ENCODE measurements at places on chromosomes 5 and 9.

DNA sequence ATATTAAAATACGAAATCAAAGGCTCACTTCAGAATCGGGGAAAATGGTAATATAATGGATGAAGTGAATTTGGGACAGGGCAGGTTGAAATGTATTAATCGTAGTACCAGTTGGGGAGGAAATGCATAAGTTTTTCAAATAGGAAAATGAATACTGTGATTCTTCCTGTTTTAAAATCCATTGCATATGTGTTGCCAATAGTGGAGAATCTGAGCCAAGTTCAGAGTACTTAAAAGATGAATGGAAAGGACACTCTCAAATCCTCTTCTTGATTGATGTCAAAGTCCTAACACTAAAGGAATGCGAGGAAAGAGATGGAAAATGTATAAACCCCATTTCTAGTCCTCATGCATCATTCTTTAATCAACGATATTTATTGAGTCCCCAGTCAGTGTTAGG is 160.9 kb upstream of the CCNG1 start:
- DNase-seq, result no peak

DNA sequence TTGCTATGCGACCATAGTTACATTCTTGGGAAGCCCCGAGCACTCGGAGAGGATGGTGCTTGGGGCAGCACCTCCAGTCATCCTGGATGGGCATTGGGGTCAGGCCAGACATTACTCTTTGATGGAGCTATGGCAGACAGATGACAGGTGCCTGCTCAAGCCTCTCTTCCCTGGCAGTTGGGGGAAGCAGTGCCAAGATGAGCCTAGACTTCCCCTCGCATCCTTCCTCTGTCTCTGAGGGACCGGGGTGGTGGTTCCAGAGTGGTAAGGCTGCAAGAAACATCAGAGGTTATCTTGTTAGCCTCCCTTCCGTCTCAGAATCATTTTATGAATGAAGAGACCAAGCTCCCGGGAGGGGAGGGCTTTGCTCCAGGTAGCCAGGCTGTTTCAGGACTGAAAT is 2.8 kb upstream of the HMCN2 start:
- DNase-seq, result no peak

DNA sequence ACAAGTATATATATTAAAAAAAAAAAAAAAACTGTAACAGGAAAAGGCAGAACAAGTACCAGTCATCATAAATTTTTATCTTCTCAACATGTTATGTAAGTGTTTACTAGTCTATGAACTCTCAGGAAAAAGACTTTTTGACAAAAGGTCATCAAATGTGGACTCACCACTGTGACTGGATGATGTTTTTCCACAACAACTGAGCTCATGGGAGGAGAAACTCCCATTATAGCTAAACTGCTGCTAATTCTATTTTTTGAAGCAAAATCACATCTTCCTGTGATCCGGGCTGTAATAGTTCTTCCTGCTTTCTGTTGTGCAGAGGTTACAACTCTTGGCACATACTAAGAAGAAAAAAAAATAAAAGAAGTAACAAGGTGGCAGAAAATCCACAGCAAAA is 39.6 kb downstream of the POC5 start:
- no peak for DNase-seq

GRCh38 chr5:74864823-74865222 is 1.4 kb downstream of the FAM169A start:
- no peak for DNase-seq

GRCh38 chr5:172347496-172348052 is 64.0 kb upstream of the UBTD2 start:
- DNase-seq, result no peak

- no peak for DNase-seq
These were observed 5.3 kb downstream of the SLC4A9 start for GRCh38 chr5:140365282-140365681.

DNA sequence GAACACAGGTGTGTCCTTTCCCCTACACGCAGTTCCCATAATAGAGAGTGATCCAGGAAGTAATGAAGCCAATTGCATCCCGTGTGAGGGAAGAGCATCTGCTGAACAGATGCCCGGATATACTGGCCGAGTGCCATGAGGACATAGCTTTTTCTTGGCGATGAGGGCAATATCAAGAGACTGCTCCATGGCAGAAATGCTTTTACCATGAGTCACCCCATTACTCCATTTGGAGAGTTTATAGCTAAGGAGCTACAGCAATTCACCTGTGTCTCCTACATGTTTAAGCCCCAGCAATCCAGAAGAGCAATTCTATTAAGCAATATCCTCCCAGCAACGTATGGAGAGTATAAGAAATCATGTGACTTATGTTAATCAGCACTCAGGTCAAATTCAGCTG is 222.0 kb upstream of the KLF4 start:
- DNase-seq, result no peak

GRCh38 chr9:113187929-113188595 is 33.0 kb downstream of the FKBP15 start:
- DNase-seq, result no peak

DNA sequence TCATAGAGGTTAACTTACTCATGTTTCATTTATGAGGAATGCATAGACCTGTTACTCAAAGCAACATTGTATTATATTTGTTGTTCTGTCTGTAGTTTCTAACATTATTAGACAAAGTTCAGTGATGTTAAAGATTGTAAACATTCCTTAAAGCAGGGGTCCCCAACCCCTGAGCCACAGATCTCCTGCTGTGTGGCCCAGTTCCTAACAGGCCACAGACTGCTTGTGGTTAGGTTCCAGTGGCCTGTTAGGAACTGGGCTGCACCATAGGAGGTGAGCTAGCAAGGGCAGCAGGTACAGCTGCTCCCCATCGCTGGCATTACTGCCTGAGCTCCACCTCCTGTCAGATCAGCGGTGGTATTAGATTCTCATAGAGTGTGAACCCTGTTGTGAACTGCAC is 181.1 kb downstream of the KDM4C start:
- DNase-seq, result no peak

GRCh38 chr9:129675620-129676019 is 10.2 kb downstream of the PRRX2 start:
- DNase-seq, result no peak

DNA sequence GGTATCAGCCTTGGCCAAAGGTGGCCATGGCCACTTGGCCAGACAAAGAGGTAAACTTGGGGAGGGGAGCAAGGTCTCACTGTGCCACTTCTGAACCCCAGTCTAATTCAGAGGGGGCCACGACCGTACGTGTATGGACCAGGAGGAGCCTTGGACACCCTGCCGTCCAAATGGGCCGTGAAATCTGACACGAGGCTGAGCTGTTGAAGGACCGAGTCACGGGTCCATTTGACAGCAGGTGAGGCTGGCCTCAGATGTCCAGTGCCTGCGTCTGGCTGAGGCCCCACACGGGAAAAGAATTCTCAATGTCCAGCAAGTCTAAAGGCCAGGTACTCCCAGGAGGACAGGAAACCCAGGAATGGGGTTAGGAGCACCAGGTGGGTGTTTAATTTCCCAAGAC is 17.7 kb downstream of the CMBL start:
- no peak for DNase-seq

DNA sequence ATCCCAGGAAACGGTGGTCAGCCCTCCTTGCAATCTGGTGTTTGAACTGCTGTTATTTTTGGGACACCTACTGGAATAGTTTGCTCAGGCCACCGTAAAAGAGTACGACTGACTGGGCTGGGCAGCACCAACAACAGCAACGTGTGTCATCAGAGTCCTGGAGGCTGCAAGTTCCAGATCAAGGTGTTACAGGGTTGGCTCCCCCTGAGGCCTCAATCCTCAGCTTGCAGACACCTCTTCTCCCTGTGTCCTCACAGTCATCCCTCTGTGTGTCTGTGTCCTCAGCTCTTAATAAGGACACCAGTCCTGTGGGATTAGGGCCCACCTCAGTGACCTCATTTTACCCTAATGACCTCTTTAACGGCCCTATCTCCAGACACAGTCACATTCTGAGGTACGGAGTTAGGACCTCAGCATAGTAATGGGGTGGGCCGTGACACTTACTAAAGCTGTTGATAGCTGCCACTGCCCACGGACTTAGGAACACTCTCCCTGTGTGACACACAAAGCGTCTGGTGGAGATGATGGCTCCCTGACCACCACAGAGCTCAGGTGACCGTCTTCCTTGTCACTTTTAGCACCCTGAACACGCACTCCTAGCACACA is 16.8 kb downstream of the GLT6D1 start:
- DNase-seq, result no peak

DNA sequence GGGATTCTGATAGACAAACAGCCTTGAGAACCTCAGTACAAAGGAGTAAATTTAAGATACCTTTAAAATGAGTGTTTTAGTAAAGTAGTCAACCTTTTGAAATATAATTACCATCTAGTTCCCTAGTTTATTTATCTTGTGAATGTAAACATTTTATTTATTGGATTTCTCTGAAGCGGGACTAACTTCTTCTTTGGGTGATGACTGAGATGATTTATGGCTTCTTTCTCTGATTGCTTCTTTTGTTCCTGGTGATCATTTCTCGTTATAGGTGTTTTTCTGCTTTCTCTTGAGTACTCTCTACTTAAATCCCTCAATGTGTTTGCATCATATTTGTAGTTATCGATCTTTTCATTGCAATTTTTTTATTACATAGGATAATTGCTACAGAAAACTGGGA is 33.2 kb downstream of the PRDM6 start:
- DNase-seq, result no peak

- DNase-seq, result no peak
These were observed 14.0 kb upstream of the GPR151 start for GRCh38 chr5:146529984-146530383.

DNA sequence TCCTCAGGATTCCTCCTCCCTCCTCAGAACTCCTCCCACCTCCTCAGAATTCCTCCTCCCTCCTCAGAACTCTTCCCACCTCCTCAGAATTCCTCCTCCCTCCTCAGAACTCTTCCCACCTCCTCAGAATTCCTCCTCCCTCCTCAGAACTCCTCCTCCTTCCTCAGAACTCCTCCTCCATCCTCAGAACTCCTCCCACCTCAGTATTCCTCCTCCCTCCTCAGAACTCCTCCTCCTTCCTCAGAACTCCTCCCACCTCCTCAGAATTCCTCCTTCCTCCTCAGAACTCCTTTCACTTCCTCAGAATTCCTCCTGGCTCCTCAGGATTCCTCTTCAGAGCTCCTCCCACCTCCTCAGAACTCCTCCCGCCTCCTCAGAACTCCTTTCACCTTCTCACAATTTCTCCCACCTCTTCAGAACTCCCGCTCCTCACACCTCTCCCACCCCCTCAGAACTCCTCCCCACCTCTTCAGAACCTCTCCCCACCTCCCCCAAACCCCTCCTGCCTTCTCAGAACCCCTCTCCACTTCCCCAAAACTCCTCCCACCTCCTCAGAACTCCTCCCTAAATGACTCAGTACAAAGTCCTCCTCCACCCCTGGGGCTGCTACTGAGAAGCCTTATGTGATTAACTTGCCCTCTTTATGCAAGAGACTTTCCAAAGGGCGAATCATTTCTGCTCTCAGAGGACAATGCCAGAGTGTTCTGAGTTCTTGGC is 23.2 kb downstream of the SLC46A2 start:
- no peak for DNase-seq

- no peak for DNase-seq
These were observed 116.9 kb downstream of the NPR3 start for GRCh38 chr5:32827981-32828380.

- no peak for DNase-seq
These were observed 8.4 kb upstream of the MXD3 start for GRCh38 chr5:177319913-177320588.

- no peak for DNase-seq
These were observed 35.5 kb downstream of the OR2Y1 start for GRCh38 chr5:180704362-180704761.

DNA sequence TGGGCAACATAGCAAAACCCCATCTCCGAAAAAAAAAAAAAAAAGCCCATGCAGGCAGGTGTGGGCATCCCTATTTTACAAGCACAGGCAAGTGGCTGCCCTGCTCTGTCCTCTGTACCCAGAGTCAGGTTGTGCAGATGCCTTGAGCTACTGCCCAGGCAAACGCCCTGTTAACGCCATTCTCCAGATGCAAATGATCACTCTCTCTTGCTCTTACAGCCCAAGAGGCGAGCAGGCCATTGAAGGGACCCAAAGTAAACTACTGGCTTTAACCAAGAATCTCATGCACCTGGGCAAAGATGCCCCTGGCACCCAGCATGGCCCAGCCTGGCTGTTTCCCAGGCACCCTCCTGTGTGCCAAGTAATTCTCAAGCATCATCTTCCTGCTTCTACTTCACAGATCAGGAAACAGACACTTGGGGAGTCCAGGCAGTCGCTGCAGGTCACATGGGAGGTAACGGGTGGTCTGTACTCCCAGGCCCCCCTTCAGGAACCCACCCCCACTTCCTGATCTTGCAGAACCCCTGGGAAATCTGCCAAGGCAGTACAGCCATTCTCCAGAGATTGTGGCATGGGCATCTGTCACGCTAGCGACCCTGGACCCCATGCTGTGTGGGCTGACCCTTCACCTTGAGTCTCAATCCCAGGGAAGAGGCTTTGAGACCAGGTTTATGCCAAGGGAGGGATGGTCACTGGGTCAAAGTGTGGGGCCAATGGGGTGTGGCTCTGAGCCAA is 14.2 kb downstream of the EEIG1 start:
- no peak for DNase-seq

- DNase-seq, result no peak
These were observed 1.6 kb downstream of the HTR1A start for GRCh38 chr5:63960646-63961045.

GRCh38 chr5:14809369-14810155 is 62.0 kb downstream of the ANKH start:
- DNase-seq, result no peak

GRCh38 chr5:132209901-132210545 is 17.6 kb downstream of the P4HA2 start:
- no peak for DNase-seq

DNA sequence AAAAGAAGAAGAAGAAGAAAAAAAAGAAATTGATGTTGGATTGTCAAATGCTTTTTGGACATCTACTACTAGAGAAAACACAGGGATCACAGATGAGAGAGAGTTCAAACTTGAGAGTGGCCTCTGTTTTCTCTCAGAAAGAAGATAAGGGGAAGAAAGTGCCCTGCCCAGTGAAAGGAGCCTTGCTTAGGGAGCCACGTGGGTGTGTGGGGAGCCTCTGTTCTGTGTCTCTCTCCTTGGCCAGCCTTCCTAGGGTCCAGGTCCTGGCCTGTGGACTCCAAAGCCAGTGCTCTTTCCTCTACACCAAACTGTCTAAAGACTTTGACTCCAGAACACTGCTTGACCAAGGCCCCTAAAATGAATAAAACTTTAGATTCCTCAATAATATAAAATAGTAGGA is 22.0 kb upstream of the COL15A1 start:
- DNase-seq, result no peak

- no peak for DNase-seq
These were observed 455 bp downstream of the KIF20A start for GRCh38 chr5:138179277-138179857.

DNA sequence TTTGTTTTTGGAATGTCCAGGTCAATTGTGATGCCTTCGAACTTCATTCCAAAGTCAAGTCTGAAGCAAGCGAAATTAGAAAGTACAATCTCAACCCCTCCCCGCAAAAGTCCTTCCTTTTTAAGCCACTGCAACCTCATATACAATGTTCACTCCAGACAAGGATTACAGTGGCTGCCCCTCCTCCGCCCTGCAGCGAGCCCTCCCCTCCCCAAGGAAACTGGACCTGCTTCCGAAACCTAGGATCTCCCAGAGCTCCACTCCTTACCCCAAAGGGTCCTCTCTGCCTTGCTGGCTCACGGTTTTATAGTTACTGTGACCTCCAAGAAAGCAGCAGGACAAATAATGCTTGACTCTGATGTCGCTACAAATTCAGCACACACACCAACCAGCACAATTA is 10.4 kb downstream of the LRRC14B start:
- no peak for DNase-seq
